ENCODE measurements at places on chromosomes 1 and 21.

GRCh38 chr1:203168991-203169390 lies 6.6 kb downstream of the MYBPH start:
- no peak for DNase-seq

GRCh38 chr1:203480084-203480483 lies 4.5 kb downstream of the PRELP start:
- no peak for DNase-seq

GRCh38 chr1:47367651-47368050 lies 34.1 kb downstream of the CMPK1 start:
- no peak for DNase-seq

GRCh38 chr1:207828485-207829158 lies 76.8 kb downstream of the CD46 start:
- peak; percentile 10 for DNase-seq

DNA sequence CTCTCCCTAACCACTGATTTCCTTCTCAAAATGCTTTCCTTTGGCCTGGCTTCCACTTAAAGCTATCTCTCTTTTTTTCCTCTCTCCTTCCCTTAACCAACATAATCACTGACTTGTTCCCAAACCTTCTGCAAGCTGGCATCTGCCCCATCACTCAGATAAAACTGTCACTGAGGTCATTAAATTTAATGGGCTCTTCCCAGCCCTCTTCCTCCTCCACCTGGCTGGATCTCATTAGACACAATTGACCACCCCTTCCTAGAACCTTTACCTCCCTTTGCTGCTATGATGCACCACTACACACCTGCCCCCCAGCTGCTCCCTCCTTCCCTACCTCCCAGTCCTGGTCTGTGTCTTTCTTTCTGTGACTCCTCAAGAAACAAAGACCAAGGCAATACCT lies 44.0 kb upstream of the GJB5 start:
- no peak for DNase-seq

- DNase-seq: no peak
These were observed 693 bp downstream of the RAB4A start for GRCh38 chr1:229271448-229272159.

- no peak for DNase-seq
These were observed 18.9 kb downstream of the SFPQ start for GRCh38 chr1:35173909-35174540.

DNA sequence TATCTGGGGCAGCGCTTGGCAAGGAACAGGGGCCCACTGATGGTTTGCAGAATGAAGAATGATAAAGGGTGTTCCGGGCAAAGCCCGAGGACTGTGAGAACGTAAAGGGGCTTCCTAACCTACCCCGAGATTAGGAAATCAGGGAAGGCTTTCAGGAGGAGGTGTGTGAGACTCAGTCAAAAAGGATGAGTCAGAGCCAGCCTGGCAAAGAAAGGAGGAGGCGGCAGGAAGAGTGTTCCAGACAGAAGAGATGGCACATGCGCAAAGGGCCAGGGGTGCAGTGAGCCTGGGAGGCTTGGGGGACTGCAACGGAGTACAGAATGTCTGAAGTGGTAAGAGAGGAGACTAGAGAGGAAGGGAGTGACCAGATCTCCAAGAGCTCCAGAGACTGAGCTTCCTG lies 70.3 kb downstream of the RAP1GAP start:
- no peak for DNase-seq
